ENCODE measurements at places on chromosomes 4 and X. TPM values are rescaled to one million over a fixed set of nuclear protein-coding genes. Genes with fewer than 3 reads are reported as not detected.

DNA sequence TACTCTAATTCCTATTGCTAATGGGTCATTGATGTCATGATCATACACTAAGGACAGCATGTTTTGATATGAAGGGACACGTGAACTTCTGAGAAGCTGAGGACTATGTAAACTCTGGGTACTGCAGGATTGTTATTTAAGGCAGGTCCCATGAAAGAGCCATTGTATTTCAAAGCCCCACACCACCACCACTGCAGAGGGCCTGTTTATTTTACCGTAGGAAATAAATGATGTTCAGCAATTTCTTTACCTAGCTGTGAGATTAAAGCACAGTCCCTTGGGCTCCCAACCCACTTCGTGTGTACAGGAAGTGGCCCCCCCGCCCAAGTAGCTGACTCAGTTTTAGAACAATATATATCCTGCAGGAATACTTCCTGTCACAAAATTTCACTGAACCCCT is 89.8 kb upstream of the ACSL4 start:
- no peak for DNase-seq

FAM184B gene
- 0.59 TPM for total RNA-seq

EPHA5 gene
- total RNA-seq: 0.29 TPM

DNA sequence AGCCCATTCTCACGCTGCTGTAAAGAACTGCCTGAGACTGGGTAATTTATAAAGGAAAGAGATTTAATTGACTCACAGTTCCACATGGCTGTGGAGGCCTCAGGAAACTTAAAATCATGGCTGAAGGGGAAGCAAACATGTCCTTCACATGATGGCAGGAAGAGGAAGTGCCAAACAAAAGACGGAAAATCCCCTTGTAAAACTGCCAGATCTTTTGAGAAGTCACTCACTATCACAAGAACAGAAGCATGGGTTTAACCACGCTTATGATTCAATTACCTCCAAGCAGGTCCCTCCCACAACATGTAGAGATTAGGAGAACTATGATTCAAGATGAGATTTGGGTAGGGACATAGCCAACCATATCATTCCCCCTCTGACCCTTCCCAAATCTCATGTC is 335.5 kb downstream of the IL15 start:
- no peak for DNase-seq

MAP7D2 gene
- 2.2 TPM for total RNA-seq

DNASE1L1 gene
- 44.3 TPM for total RNA-seq

EBP gene
- total RNA-seq: 20.3 TPM

GRCh38 chr4:48366611-48367010 is 25.3 kb downstream of the SLAIN2 start:
- DNase-seq: no peak

CENPVL2 gene
- total RNA-seq: not detected

DNA sequence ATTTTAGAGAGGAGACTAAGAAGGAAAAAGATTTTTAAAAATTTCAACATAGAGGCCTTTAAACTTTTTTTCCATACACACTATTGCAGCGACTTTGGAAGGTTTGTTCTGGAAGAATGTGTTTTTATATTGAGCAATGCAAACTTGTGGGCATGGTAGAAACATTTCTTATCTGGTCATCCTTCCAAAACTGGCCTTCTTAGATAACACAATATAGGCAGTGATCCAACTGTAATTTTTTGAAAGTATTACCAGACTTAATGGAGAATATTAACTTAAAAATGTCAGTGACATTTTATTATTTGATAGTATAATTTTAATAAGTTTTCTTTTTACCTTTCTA is 25.6 kb downstream of the FHDC1 start:
- DNase-seq: no peak

GRCh38 chrX:105451401-105451800 is 230.9 kb upstream of the TEX13A start:
- DNase-seq: no peak

DNA sequence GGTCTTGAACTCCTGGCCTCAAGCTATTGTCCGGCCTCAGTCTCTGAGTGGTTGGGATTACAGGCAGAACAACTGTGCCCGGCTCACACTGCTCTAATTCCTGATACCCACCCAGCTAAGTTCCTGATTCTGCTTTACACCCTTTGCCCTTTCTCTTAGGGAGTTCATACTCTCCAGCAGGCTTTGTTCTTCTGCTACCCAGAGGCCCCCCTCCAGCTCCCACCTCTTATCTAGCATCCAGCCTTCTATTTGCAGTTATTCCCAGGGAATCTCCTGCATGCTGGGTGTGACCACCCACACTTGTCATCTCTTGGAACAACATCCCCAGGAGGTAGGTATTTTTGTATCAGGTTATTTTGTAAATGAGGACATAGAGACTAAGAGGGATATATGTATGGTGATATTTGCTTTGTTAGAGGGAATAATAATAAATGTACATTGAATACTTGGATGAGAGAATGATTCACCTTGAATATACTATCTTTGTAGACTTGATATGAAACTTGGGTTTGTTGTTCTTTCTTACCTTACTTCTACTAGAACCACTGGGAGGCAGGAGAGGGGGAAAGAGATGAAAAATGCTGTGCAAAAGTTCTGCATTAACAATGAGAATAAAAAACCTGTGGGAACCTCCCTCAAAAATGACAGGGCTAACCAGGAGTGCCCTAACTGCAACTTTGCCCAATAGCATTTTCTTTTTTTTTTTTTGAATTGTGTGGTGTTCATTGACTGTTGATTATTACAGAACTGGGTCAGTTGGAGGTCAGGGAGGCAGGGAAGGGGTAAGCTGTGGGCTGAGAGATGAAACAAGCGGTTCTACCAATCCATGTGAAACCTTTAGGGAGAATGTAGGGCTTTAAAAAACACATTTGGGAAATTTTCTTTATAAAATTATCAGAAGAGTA is 157.4 kb downstream of the SPRY1 start:
- DNase-seq: no peak

DNA sequence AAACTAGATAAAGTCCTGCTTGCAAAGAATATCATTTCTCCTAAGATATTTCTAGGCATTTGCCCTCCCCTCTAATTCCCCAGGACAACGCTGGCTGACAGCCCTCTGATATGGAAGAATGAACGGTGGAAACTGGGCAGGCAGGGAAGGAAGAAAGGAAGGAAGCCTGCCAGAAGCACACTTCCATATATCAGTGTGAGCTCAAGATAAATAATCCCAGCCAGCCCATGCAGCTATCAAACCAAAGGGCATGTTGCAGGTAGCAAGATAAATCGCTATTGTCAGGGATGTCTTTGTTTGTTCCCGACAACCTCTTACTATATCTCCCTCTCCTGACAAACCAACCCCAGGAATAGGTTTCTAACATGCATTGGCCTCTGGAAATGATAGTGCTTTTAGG is 412.8 kb downstream of the HNRNPD start:
- DNase-seq: no peak

GRCh38 chr4:27022963-27023362 is 162.3 kb downstream of the STIM2 start:
- DNase-seq: no peak

DNA sequence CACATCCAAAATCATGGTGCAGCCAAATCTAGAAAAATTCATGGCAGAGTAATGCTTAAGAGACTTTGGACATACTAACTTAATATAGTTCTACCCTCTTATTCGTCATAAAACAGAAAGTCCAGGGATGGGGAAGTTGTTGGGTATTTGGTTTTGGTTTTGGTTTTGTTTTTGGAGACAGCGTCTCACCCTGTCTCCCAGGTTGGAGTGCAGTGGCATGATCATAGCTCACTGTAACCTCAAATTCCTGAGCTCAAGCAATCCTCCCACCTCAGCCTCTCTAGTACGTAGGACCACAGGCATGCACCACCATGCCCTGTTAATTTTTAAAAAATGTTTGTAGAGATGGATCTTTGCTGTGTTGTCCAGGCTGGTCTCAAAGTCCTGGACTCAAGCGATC is 271.8 kb upstream of the TENM3 start:
- DNase-seq: no peak

DNA sequence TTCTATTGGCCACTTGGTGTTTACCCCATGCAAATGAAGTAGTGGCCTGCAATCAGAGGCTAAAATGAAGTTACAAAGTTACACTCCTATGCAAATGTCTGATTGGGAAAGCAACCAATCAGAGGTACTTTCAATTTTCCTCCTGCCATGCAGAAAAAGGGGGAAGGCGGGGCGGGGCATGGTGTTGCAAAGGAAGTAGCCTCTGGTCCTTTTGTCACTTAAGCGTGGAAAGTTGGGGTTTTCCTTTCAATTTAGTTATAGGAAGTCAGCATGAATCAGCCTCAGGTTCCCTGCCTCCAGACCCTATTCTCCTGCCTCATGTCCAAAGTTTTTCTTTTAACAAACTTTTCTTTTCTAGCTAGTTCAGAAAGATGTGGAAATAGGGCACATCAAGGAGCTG is 69.3 kb downstream of the GPC4 start:
- no peak for DNase-seq

ZNF732 gene
- total RNA-seq: 0.66 TPM

KCTD8 gene
- 0.33 TPM for total RNA-seq

DNA sequence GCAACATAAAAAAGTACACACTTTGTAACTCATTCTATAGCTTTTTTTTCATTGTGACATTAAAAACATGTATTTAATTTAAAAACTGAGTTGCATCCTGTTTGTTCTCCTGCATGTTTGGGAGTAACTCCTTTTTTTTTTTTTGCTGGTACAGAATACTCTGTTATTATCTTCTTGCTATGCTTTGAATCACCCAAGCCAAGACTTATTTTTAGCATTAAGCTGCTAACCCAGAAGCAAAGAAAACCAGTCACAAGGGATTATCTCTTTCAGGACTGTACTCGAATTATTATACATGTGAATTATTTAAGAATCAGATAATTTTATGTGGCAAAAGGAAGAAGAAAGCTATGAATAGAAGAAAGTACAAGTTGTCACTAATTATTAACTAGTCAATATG is 194.9 kb downstream of the ADAMTS3 start:
- no peak for DNase-seq

GRCh38 chrX:67290489-67291220 is 253.2 kb upstream of the AR start:
- no peak for DNase-seq

ADH1C gene
- 50.1 TPM for total RNA-seq

DNA sequence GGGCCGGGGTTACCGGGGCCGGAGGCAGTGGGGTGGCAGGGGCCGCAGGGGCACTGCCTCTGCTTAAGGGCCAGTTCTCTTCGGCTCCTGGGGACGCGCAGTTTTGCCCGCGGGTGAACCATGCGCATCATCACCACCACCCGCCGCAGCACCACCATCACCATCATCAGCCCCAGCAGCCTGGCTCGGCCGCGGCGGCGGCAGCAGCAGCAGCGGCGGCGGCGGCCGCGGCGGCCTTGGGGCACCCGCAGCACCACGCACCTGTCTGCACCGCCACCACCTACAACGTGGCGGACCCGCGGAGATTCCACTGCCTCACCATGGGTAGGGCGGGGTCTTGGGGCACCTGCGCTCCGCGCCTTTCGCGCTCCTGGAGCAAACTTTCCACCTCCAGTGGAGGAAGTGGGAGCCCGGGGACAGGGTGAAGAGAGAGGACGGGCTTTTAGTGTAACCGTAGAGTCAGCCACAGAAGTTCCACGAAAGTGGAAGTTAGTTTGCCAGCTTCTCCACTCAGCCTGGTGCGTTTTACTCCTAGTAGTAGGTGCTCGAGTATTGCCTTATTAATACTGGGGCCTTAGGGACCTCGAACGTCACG is 729 bp downstream of the GSX2 start:
- DNase-seq: no peak

GRCh38 chrX:7330971-7331746 is 183.2 kb upstream of the PUDP start:
- DNase-seq: no peak

DNA sequence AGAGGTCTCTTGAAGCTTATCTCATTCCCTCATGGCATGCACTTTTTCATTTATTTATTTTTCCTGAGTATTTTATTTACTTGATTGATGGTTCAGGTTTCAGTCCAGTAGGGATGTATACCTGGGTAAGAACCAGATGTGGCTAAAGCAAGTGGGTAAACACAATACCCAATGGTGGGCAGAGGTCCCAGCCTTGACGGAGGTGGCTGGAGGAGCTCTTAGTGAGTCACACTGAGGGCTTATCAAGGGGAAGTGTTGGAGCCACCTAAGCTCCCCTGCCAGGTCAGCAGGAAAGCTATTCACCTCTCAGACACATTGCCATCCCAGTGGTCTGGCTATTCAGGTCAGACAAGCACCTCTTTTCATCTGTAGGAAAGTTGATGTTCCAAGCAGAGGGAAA is 236.2 kb upstream of the MAGEB16 start:
- DNase-seq: no peak

GRCh38 chrX:134526399-134526798 is 66.4 kb downstream of the HPRT1 start:
- DNase-seq: no peak

DNA sequence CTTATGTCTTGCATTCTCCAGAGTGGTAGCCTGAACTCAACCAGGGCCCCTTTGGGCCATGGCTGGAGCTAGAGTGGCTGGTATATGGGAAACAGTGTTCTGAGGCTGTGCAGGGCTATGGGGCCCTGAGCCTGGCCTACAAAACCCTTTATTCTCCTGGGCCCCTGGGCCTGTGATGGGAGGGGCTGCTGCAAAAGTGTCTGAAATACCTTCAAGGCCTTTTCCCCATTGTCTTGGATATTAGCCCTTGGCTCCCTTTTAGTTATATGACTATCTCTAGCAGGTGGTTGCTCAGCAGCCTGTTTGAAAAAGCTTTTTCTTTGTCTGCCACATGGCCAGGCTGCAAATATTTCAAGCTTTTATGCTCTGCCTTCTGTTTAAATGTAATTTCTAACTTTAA is 22.5 kb downstream of the APOOL start:
- no peak for DNase-seq

DNA sequence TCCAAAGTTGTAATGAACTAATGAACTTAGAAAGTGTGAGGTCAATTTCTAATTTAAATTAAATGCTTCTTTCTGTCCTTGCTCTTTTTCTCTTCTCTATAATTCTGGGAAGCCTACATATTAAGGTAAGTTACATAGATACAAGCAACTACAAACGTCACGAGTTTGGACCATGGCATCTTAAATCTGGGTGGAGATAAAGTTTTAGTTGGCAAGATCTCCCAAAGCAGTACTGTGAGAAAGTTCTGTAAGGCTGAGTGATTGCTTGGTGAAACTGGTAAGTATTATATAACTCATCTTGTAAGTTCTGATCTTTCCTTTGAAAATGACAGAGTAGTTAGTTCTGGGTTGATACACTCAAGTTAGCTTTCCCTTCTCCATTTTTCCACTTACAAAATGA is 125.7 kb upstream of the CBR4 start:
- no peak for DNase-seq

All from breast epithelium (tissue), 4 donors.